ENCODE measurements at places on chromosomes 1 and 21.

GRCh38 chr1:115865704-115866380, 24.9 kb upstream of the NHLH2 start:
- no peak for DNase-seq

DNA sequence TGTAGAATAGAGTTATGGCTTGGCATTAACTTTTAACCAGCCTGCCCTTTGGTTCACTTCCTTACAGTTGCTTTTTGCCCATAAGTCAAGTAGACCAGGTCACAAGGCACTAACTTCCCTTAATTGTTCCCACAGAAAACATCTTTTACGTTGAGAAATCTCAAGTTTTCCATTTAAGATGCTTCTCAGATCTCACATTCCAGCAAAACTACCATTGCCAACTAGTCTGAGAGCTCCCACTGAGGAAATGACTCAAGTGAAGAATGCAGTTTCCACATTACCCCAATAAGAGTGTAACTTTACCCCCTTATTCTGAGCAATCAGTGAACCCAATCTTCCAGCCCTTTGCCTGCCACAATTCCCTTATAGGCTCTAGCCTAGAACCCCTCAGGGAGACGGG, 502.2 kb upstream of the OLFM3 start:
- DNase-seq: no peak

- DNase-seq: no peak
These were observed 27.7 kb upstream of the PLEKHM2 start for GRCh38 chr1:15656464-15656863.

DNA sequence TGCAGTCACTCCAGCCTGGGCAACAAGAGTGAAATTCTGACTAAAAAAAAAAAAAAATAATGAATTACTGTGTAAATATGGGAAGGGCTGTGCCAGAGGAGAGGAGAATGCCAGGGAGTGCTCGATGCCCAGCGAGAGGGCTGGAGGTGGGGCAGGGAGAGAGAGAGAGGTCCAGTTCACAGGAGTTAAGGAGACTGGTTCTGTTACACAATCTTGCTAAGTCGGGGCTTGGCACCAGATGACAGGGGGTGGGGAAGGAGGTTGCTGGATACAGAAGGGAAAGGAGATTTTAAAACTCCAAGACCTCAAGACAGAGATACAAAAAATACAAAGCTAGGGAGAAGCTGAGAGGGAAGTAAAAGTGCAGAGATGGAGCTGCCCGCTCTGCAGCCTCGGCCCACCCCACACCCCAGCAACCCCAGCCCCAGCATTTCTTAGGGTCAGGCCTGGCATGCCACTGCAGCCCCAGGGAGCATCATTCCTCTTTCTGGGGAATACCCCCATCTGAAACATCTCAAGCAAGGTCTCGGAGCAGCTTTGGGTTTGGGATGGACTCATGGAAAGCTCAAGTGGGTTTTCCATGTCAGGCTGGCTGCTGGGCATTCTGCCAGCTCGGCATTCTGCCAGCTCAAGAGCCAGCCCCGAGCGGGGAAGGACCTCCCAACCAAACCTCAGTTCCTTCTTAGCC, 991 bp downstream of the SELENBP1 start:
- DNase-seq: no peak

- DNase-seq: no peak
These were observed 521.8 kb downstream of the PTPRU start for GRCh38 chr1:29757866-29758780.

- DNase-seq: no peak
These were observed 58.4 kb upstream of the SSBP3 start for GRCh38 chr1:54464477-54465146.

DNA sequence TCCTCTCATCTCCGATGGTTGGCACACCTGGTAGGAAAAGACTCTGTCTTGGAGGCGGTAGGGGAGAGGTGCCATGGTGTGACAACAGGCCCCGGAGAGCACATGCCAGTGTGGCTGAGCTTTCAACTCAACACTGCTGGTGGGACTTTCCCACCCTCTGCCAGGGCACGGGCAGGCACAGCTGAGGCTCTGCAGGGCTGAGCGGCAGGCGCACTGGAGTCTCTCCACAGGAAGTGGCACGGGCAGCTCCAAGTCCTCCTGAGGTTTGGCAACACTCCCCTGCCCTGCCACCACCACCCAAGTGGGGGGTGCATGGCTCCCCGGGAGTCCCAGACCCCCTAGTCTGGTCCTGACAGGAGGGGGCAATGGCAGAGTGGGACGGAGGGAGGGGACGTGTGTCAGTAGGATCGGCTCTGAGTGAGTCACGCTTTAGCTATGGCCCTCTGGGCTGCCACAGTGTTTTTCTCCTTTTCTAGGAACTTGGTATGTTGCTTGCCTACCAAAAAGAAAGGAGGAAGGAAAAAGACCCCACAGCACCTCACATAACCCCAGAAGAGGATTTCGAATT, 27.3 kb upstream of the EVA1B start:
- no peak for DNase-seq

- DNase-seq: no peak
These were observed 186.4 kb upstream of the FAM78B start for GRCh38 chr1:166353213-166353612.

- no peak for DNase-seq
These were observed 129.4 kb downstream of the PPIAL4G start for GRCh38 chr1:148353461-148354283.

Measured in activated T-helper 1 cell treated with anti-CD3 and anti-CD28 coated beads, Interleukin-2, amount 50 U/mL, for 16 hours (primary cell).